T-helper 1 cell (primary cell): ENCODE measurements at places on chromosomes 6 and 20.

DNA sequence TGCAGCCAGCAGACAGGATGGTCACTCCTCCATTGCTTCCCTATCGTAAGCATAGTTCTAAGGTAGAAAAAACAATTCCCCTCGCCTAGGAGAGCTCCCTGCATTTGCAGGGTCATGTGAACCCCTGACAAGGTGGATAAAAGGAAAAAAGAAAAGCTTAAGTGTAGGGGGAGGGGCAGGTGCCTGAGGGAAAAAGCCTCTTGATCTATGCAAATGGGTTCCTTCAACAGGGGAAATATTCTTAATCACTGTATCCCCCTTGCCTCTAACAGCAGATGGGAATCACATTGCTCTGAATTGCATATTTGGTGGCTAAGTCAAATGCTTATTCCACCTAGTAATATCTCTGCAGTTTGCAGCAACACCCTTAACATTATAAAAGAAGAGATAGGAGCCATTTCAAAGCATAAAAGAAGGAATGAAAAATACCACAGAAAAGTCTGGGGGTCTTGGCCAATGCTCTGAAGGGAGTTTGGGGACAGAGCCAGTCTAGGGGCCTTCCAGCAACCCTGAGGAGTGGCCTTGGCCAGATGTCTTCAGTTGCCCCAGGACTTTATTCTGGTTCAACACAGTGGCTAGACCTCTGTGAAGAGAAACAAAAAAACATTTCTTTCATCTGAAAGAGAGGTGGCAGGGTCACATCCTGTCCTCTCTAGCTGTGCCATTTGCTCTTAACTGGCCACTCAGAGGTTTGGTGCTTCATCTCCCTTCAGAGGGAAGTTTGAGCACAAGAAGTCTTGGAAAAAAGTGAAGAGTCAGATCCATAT is 660.4 kb upstream of the GJE1 start:
- DNase-seq: no peak

DNA sequence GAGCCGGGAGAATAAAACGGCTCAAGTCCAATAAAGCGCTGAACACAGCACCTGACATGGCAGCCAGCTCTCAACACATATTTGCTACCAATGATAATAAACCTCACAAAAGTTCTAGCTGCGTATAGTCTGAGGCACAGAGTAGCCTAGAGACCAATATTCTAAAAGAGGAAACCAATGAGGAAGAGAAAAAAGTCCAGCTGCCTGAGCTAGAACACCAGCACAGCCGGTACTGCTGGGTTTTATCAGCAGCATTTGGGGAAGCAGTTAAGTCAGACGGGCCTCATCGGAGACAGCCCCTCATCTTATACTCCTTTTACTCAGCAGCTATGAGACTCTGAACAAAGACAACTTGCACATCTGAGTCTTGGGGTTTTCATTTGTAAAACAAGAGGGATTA is 2.4 kb upstream of the RTF2 start:
- DNase-seq: no peak

DNA sequence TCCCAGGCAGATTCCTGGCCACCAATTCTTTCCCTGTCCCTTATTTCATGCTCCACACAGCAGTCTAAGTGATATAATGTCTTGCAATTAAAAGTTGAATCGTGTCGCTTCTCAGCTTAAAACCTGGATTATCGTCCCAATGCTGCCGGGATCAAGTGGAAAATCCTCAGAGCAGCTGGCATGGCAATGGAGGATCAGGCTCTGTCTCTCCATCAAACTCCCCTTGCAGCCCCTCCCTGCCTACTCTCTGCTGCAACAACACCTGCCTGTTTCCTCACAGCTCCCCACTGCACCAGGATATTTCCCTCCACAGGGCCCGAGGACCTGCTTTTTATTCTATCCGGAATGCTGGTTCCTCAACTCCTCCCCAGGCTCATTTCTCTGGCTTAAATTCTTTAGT is 277.1 kb downstream of the SYNE1 start:
- DNase-seq: no peak

- DNase-seq: no peak
These were observed 359.1 kb downstream of the QKI start for GRCh38 chr6:163773646-163774045.

DNA sequence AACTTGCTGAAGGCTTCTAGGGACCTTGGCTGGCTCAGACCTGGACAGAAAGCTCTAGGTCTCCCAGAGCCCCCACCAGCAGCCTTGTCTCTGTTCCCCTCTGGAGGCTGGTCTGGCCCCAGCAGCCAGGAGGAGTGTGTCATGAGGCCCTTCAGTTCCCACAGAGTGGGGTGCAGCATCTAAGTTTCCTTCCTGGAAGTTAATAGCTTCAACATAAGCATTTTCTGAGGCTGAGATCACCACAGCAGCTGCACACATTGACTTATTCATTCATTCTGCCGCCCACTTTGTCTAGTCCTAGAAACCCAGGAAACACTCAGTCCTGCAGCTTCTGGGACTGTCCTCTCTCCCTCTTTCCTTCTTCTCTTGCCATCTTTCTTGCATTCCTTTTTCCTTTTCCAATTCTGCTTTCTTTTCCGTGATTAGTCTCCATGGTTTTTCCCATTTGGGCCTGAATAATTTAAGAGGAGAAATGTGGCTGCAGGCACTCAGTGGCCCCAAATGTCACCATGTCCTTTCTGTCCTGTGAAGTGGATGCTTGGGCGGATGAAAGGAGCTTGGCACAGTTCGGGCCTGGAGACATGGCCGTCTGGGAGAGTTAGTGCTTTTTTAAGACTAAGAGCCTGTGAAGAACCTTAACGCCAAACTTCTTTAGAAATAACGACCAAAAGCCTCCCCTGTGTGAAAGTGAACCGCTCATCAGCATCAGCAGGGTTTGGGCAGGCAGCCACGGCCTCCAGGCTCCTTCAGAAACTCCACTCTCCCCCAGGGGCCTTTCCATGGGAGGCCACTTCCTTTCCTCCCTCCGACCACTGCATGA is 31.0 kb upstream of the PCMTD2 start:
- DNase-seq: no peak

DNA sequence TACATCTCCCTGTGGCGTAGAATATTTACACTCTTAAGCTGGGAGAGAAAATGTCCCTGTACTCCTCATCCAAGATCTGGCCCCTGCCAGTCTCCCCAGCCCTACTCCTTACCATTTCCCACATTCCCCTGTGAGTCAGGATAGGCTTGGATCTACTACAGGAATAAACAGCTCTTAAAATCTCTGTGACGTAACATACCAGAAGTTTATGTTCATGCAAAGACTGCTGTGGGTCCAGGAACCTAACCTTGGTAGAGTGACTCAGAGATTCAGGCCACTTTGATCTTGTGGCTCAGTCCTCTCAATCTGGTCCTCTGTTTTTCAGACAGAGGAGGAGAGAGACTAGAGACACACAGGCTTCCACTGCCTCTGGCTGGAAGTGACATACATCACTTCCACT is 38.5 kb upstream of the GPR6 start:
- no peak for DNase-seq

- no peak for DNase-seq
These were observed 2.2 kb upstream of the RRBP1 start for GRCh38 chr20:17684077-17684888.

DNA sequence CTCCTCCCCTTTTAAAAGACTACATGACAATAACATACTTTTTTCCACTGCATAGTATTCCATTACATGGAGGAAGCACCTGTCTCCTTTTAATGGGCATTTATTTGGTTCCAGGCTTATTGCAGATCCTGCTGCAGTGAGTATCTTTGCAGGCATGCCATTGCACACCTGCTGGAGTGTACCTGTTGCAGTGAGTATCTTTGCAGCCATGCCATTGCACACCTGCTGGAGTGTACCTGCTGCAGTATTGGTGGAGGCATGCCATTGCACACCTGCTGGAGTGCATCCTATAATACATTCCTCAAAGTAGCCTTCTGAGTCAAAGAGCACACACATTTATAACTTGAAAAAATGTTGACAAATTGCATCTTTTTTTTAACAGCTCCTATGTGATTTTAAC is 1.6 kb downstream of the BFSP1 start:
- DNase-seq: no peak

GRCh38 chr6:35970181-35970580 is 49.3 kb upstream of the SRPK1 start:
- no peak for DNase-seq

DNA sequence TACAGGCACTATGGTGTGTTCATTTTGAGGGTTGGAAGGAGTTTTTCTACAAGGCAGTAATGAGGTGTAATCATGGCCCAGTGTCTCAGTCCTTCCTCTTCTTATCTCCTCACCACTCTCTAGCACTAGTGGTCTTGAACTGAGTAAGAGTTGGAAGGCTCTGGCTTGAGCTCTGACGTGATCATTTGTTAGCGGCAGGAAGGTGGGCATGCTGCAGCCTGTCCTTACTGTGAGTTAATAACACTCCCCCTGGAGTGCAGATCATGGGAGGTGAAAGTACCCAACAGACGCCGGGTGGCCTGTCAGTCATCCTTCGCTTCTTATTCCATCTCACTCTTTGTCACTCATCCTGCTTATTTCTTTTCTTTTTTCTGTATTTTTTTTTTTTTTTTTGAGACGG is 356.9 kb downstream of the CDKAL1 start:
- DNase-seq: no peak

- no peak for DNase-seq
These were observed 119.5 kb upstream of the TCF21 start for GRCh38 chr6:133769463-133769862.
